ENCODE measurements at places on chromosomes 12 and 14. TPM values are rescaled to one million over a fixed set of nuclear protein-coding genes. Genes with fewer than 3 reads are reported as not detected.

GRCh38 chr12:28035500-28035899, 63.0 kb upstream of the PTHLH start:
- no peak overlapping the region for H3K27ac ChIP-seq
- H3K4me3 ChIP-seq: no peak overlapping the region
- no peaks in the 10 kb centered on the region for H3K27me3 ChIP-seq
- DNase-seq: no peak

DNA sequence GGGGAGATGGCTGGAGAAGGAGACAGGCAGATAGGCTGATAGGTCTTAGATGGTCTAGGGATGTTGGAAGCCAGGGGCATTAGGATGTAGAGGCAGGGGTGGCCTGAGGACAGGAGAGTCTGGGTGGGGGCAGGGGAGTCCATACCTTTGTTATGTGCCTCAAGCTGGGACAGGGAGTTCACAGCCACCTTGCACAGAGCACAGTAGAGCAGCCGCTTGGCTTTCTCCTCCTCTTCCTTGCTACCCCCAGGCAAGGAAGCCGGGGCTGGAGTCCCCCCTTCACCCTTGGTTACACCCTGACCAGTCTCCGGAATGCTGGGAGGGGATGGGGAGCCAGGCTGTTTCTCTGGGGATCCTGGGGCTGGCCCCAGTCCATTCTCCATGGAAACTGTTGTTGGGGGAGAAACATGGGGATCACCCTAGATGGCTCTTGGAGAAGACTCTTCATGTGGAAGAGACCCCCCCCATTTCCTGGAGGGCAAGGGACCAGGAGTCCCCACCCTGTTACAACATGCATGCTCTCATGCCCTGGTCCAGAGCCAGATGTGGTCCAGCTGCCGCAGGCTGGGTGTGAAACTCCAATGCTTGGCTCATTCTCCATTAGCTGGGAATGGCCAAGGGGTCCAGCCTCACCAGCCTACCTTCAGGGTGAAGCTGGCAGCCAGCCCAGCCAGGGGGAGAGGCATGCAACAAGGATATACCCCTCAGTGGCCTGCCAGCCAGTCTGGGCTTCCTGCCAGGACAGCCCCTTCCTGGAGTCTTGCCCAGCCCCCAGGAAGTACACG, 7.2 kb upstream of the GPR84 start:
- H3K4me1 ChIP-seq: peaks cover 20% of the 10 kb centered on the region
- DNase-seq: no peak
- no peak overlapping the region for H3K27ac ChIP-seq
- H3K4me3 ChIP-seq: no peak overlapping the region

AMN gene
- 0.44 TPM for total RNA-seq

MVK gene
- total RNA-seq: 33.6 TPM

MAP1LC3B2 gene
- 0.37 TPM for total RNA-seq

BDKRB1 gene
- not detected for total RNA-seq

APOF gene
- total RNA-seq: not detected

Measured in activated T-helper 2 cell treated with anti-CD3 and anti-CD28 coated beads, Interferon-gamma antibody, Interleukin-2, Interleukin-4, amounts not matched to agents 10 μg/mL and 5 μg/mL and 100 μg/mL, durations not matched to agents 14 hours and 24 hours and 36 hours (primary cell).